ENCODE measurements at places on chromosomes 16 and 17.

DNA sequence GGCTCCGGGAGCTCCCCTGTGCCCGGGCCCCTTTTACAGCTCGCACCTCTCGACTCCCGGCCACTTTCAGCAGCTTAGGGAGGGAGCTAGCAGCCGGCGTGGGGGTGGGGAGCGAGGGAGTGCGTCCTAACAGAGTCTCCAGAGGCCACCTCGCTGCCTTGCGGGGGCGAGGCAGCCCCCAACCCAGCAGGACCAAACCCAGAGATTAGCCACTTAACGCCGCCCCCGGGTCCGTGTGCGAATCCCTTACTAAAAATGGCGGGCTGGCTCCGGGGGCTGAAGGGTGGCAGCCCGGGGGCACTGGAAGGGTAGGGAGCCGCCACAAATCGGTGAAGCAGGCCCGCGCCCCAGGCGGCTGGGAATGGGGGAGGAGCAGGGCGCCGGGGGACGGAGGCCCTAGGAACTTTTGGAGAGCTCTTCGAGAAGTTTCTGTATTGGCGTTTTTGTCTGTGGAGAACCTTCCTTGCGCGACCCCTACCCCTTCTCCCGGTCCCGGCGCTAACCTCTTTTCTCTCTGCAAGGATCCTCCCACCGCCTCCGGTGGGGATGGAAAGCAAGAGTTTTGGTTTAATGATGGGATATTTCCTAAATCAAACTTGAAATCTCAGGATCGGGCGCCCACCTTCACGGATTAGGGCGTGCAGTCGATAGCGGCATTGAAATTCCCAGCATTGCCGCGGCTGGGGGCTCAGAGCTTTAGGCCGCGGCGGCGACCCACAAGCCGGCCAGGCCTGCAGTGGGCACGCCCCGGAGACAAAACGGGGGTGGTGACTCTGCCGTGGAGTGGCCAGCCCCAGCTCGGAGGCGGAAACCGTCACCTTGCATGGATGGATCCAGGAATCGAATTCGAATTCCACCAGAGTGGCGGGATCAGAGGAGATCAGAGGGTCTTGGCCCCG is 793 bp upstream of the IRX3 start:
- DNase-seq, result no peak

- no peak for DNase-seq
Observed at GRCh38 chr16:56911771-56912571, 20.0 kb upstream of the HERPUD1 start.

- DNase-seq, result no peak
Observed at GRCh38 chr17:58403311-58403710, 14.0 kb downstream of the RNF43 start.

DNA sequence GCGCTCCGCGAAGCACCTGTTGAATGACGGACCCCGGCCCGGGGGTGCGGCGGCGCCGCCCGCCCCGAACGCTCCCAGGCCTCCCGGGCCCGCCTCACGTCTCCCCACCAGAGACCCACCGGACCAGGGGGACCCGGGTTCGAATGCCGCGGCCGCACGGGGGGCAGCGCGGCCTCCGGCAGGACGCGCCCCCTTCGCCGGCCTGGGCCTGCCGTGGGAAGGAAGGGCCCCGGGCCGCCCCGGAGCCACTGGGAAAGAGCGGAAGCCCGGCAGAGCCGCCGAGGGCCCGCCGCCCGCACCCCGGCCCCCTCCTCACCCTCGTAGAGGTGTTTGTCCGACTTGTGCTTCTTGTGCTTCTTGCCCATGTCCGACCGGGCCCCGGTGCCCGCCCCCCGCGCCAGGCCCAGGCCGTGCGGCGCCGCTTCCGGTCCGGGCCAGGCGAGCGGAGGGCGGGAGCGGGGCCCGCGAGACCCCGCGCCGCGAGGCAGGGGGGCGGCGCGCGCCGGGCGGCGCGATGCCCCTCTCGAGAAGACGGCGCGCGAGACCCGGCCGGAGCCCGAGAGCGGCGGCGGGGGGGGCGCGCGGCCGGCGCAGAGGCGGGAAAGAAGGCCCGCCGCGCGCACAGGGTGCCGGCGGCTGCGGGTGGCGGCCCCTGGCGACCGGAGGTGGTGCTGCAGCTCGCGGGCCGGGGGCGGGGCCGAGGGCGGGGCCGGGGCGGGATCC is at the start of gene BRD7:
BRD7 (minus strand) TSS at position 579 of the 723 bp plus-strand sequence; CDS start at position 365, 214 bp downstream.
- peak; percentile 74 for DNase-seq

DNA sequence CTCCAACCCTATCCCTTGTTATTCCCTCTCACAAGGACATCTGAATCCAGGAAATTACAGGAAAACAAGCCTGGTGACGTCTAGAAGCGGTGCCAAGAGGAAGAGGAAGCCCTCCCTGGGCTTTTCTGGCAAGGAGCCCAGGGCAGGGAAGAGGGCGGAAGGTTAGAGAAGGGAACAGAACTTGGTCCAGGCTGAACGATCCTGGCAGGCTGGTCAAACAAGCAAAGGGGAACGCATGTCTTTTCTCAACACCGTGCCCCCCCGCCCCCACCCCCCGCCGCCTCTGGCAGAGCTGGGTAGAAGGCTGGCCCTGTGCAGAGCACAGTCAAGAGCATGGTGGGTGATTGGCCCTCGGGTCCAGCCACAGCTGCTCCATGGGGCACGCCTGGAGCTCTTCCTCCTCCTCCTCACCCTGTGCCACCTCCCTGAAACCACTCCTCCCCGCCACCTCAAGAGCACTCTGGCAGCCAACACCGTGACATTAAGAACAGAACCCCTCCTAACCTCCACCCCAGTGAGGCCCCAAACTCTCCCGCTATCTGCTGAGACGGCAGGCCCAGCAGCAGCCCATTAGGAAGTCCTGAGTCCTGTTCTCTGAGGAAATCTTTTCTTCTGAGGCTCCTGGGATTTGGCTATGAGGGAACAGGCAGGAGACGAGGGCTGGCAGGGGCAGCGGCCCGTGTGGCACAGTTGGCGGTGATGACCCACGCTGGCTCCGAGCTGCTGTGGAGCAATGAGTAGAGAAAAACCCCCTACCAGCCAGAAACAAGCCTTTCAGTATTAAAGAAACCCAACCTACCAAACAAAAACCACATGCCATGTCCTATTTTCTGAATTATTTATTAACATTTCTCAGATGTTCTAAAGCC is 7.3 kb downstream of the C16orf86 start:
- no peak for DNase-seq

DNA sequence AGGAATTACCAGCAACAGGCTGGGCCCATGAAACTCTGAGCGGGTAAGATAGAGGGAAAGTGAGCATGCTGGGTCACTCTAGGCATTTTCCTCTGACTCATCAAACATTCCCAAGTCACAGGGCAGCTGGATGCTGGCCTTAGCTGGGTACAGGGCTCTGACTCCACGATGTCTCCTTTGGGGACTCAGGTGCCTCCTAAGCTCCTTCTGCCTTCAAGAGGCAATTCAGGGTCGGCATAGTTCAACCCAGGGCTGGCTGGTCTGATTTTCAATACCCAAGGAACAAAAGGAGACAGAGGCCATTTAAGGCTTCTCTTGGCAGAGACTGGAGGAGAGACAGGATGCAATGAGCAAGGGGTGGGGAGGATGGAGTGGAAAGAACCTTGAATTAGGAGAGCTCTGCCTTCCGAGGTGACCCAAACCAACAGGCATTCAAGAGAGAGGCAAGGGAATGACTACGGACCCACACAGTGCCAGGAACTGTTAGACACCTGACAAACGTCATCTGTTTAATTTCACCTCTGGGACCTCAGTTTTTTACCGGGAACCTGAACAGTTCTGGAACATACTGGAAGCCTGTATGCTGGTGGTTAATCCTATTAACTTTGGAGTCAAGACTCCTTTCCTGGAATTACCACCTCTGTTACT is 910 bp downstream of the WBP2 start:
- no peak for DNase-seq

- no peak for DNase-seq
Observed at GRCh38 chr16:51166541-51166940, 15.5 kb upstream of the SALL1 start.

DNA sequence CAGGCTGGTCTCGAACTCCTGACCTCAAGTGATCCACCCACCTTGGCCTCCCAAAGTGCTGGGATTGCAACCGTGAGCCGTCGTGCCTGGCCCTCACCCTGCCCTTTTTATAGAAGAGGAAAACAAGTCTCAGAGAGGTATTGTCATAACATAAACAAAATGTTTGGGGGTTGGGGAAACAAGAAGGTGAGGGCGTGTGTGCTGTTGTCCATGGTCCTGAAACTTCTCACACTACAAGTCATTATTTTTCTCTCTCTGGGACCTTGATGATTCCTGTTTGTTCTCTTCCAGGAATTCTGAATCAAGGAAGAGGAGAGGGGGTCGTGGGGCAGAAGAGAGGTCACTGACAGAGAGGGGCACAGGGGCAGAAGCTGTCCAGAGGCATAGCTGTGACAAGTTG is 160.2 kb upstream of the LHX1 start:
- no peak for DNase-seq

DNA sequence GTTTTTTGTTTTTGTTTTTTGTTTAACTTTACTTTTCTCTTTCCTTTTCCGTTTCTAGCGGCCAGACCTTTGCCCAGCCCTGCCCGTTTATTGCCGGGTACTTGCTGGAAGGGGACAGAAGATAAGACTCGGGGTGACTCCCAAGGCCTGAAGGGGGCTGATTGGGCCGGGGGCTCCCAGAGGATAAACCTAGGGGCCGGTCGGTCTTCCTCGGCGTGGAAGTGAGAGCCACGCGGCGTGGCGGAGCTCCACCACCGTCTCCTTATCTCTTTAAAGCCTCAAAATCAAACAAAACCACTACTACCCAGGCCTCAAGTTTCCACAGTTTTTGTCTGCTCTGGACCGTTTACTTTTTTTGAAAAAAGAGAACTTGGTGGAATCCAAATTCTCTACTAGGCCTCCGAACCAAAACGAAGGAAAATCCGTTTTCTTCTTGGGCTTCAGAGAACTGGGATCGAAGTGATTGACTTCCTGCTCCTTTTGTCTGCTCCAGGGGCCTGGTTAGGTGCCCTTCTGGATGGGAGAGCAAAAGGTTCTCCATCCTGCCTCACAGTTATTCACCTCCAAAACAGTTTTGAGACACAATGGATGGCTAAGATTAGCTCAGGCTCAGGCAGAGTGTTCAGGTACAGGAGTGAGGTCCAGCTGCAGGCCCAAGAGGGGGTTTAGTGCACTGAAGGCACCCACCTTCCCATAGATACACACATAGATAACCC is 8.5 kb upstream of the HOXB9 start:
- no peak for DNase-seq

GRCh38 chr16:78647019-78647418 is 547.6 kb downstream of the WWOX start:
- no peak for DNase-seq

DNA sequence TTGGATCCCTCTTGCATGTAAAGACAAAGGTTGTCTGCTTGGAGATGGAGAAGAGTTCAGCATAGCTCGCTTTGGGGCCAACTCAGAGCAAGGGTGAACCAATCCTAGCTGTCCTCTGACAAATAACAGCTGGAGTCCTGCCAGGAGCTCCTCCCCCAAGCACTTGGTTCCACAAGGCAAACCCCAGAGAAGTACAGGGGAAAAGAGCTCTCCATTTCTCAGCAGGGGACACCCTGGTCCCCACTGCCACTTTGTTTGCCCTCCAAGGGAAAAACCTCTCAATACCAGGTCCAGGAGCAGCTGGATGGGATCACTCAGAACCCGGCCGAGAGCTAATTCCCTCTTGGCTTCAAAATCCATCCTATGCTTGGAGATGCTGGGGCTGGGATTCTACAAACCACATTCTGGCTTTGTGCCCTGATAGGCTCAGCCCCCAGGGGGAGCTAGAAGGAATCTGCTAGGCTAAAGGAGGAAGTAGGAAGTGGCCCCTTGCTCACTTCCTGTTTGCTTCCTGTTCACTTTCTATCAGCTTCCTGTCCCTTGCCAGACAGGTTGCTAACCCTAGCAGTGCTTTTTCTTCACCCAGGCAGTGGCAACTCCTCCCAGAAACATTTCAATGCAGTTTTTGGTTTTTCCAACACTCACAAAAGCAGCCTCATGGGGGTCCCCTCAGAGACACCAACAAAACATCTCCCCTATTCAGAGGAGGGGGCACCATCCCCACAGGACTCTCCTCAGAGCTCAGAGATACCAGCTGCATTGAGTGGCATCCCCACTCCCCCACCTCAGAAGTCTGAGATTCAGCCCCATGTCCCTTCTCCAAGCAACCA is 30.7 kb downstream of the CDRT4 start:
- DNase-seq, result peak; percentile 61

DNA sequence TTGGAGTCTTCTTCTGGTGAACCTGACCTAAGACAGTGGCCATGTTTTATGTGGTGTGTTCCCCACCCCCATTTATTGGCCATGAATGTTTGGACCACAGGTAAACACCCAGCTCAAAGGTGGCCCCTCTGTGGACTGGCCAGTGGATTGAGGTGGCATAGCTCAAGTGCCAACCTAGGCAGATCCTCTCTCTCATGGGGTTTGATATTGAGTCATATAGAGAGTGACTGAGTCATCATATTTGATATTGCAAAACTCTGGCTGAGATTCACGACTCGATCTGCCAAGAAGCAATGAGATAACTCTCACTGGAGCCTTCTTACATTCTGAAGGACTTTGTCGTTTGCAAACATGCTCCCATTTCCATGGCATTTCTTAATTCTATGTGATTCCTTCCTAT is 10.5 kb upstream of the TEKT3 start:
- DNase-seq, result peak; percentile 34

GRCh38 chr16:52861614-52862022 is 191.1 kb downstream of the CHD9NB start:
- no peak for DNase-seq

Measured in activated CD4-positive, alpha-beta T cell treated with anti-CD3 and anti-CD28 coated beads, Interleukin-10, Interleukin-2, amounts not matched to agents 100 ng/mL and 50 ng/mL, durations not matched to agents 16 hours and 8 hours (primary cell).